ENCODE measurements at places on chromosomes 16 and 17. TPM values are rescaled to one million over a fixed set of nuclear protein-coding genes. Genes with fewer than 3 reads are reported as not detected.

GRAP gene
- total RNA-seq = 0.28 TPM

MFAP4 gene
- total RNA-seq = not detected

ZNF286A gene
- 29.1 TPM for total RNA-seq

HOXB7 gene
- 31.1 TPM for total RNA-seq

KCNAB3 gene
- 2.9 TPM for total RNA-seq

SYT17 gene
- total RNA-seq = 9.8 TPM

TBC1D3E gene
- total RNA-seq = not detected

SLC9A5 gene
- total RNA-seq = 1.6 TPM

RAP1GAP2 gene
- total RNA-seq = 20.2 TPM

CBFB gene
- total RNA-seq = 50.3 TPM

ZFHX3 gene
- total RNA-seq = 7.2 TPM

CMTM2 gene
- not detected for total RNA-seq

CA7 gene
- total RNA-seq = not detected

ZSCAN10 gene
- total RNA-seq = not detected

SMTNL2 gene
- total RNA-seq = 0.32 TPM

SRCIN1 gene
- 2.9 TPM for total RNA-seq

TMEM231 gene
- 9.2 TPM for total RNA-seq
